ENCODE measurements at places on chromosomes 1 and 21. TPM values are rescaled to one million over a fixed set of nuclear protein-coding genes. Genes with fewer than 3 reads are reported as not detected.

GJA5 gene
- total RNA-seq: 0.86 TPM

DNA sequence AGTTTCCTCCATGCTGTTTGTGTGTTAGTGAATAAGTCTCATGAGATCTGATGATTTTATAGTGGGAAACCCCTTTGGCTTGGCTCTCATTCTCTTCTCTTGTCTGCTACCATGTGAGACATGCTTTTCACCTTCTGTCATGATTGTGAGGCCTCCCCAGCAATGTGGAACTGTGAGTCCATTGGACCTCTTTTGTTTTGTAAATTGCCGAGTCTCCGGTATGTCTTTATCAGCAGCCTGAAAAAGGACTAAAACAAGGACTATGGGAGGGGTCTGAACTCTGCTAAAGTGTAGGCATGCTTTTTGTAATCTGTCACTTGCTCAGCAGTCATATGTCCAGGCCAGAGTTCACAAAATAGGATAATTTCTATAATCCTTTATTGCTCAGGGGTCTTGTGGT lies 164.0 kb upstream of the SNX7 start:
- DNase-seq: no peak

SYNC gene
- total RNA-seq: 0.65 TPM

DNA sequence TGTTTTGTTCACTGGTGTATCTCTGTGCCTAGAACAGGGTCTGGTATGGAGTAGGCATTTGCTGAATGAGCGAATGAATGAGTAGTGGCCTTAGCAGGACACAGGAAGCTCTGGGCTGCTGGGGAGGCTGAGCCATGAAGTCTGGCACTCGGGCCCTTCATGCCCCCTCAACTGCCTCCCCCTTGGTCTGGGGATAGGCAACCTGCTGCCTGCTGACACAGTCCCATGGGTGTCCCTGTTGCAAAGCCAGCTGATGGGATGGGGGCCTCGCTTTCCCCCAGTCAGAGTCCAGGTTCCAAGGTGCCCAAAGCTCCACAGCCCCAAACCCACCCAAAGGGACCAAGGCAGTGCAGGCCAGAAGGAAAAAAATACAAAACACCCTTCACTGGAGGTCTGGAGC lies 107.0 kb upstream of the CASZ1 start:
- DNase-seq: no peak

- no peak for DNase-seq
Measured at GRCh38 chr1:55039342-55040082, at the start of gene PCSK9. TSS of gene PCSK9 (plus strand) at chr1:55039548. CDS start at chr1:55039838, 290 bp downstream.

DNA sequence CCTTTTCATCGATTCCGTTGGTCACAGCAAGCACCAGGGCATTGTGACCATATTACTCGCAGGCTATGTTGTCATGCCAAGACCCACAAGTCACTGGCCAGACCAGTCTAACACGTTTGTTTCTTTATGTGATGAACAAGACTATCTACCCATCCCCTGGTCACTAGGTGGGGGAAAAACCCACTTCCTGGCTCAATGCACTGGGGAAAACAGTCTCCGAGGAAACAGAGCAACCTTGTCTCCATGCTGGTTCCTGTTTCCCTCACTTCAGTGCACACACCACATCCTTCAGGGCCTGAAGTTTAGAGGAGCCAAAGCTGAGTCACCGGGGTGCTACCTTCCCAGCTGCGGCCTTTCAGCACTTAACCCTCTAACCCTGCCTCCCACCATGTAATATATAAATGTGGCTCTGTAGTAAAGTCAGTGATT lies 20.9 kb downstream of the ERICH3 start:
- DNase-seq: peak; percentile 89

LRRC53 gene
- total RNA-seq: not detected

DNA sequence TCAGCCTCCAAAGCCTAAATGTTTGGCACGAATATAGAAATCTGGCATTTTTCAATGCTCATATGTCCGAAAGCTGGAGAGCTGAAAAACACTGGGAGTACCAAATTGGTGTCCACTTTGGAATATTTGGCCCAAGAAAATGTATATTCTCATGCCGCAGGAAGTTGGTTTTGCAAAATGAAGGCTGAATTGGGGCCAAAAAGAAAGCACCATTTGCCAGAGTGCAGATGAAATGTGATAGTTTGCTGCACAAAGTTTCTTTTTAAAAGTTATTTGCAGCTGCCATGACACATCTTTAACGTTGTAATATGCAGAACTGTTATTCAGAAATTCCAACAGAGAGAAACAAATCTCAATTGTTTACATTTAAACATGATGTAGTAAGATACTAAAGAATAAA lies 124.2 kb upstream of the LYPLAL1 start:
- no peak for DNase-seq

DNA sequence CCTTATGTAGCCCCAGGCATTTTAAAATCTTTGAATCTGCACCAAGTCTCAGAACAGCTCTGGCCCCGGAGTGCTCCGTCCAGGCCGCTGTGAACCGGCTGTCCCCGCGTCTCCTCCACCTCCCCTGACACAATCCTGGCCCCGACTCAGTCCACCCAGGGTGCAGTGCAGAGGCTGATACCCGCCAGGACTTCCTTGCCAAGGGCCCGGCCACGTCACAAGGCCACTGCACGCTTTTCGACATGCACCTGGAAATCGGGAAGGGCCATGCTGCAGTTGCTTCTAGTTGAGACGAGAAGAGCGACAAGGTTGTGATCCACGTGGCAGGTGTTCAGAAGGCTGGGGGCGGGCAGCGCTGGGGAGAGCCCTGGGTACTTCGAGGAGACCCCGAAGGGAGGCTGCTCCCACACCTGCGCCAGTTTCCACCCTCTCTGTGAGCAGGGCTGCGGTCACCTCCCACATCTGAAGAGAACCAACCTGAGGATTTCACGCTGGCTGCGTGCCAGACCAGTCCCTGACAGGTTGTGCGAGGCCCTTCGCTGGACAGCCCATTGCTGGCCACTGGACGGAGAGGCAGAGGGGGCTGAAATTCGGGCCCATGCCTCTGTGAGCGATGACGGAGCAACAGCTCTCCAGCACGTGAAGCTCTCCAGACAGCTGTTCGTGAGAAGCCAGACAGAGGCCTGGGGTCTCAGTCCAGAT lies 6.7 kb downstream of the VWA1 start:
- DNase-seq: no peak
